Stimulated activated CD8-positive, alpha-beta memory T cell treated with anti-CD3 and anti-CD28 coated beads, Interleukin-15, amount 100 ng/mL, for 48 hours (primary cell): ENCODE measurements at places on chromosomes 4 and X.

DNA sequence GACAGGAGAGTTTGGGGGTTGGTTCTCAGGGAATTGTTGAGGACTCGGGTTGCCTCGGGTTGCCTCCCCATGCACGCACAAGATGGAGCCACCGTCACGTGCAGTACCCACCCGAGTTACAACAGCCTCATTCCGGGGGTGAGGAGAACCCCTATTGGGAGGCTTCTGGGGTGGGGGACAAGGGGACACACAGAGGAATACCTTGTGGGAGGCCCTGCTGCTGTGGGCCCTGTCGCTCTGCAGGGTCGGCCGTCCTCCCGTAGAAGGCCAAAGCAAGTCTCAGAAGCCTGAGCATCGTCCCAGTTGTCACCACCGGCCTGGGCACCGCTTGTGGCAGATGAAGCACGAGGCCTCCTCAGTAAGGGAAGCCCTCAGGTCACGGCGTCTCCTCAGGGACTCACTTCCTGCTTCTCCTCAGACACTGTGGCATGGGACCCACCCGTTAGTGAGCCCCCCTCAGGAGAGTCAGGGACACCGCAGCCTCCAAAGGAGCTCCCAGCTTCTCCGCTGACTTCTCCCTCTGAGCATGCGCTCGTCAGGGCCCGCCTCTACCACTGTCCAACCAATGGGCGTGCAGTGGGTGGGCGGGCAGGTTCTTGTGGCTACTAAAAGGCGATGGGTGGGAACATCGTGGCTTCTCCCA, at the start of gene CT55:
CT55 (minus strand) TSS at position 522 of the 643 bp plus-strand sequence; CDS start at position 295, 227 bp downstream.
- DNase-seq, result no peak

DNA sequence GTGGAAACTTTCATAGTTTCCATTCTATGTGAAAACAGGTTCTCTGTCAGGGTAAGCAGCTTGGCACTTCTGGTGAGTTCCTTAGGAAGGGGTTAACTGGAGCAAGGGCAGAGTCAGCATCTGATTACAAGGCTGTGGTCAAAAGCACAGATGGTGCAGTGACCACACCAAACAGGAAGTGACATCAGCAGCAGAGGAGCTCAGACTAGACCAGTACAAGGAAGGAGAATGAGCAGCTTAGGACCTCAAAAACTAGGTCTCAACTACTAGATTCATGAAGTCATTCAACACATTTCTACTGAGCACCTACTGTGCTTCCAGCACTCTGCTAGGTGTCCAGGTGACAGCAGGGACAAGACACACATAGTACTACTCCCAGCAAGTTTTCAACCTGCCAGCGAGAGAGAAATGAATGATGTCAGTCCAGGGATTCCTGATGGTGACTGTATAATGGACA, 130.2 kb downstream of the AMELX start:
- no peak for DNase-seq

GRCh38 chrX:46849933-46850332, 13.1 kb downstream of the RP2 start:
- no peak for DNase-seq

DNA sequence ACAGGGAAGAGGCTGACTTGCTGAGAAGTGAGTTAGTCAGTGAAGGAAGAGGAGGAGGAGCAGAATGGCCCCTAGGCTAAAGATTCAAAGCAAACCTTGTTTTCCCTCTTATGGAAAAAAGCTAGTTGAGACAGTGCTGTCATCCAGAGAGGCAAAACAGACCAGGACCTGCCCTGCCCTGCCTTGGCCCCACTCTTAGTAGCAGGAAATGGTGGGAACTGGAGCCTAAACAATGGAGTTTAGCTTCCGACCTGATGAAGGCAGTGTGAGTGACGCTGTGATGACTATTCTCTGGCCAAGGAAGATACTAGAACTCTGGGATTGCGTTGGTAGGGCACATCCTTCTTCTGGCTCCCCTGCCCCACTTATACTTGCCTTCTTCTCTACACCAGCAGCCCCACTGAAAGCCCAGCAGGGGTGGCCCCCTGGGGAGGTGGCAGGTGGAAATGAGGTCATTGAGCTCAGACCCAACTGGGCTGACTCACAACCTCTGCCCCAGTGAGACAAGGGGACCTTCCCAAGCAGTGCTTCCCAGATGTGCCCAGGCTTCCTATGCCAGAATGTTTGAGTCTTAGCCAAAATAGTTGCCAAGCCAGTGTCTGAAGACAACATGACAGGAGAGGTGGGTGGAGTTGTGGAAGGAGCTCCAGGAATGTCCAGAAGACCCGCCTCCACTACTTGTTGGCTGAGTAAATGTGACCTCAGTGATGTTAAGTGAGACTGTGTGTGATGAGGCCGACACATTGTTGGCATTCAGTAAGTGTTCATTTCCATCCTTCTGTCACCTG, 38.8 kb downstream of the MSN start:
- DNase-seq, result peak; percentile 56

- DNase-seq, result no peak
Measured at GRCh38 chr4:20831746-20832145, 131.5 kb downstream of the PACRGL start.

DNA sequence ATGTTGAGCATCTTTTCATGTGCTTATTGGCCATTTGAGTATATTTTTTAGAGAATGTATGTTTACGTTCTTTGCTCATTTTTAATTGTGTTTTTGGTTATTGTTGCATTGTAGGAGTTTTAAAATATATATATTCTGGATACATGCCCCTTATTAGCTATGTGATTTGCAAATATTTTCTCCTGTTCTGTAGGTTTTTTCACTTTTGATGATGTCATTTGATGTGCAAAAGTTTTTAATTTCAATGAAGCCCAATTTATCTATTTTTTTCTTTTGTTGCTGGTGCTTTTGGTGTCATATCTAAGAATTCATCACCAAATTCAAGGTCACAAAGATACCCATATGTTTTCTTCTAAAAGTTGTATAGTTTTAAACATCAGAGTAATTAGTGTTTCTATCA, 6.8 kb downstream of the ARMCX5 start:
- no peak for DNase-seq

- DNase-seq, result no peak
Measured at GRCh38 chr4:179927473-179927872, 2315.7 kb upstream of the TENM3 start.

DNA sequence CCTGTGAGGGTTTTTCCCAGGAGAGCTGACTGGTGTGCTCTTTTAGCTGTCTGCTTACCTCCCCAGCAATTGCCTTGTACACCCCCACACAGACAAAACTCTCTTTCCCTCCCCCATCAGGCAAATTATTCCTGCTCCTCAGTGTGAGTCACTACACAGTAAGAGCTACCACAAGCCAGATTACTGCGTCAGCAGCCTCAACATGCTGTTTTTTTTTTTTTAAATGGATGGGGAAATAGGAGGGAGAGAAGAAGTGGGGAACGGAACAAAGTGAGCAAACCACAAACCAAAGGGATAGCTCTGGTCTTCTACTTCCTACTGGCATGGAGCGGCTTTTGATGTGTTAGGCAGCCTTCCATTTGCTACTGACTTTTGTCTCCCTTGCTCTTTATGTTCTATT, 107.5 kb upstream of the ACSL4 start:
- DNase-seq, result peak; percentile 13

DNA sequence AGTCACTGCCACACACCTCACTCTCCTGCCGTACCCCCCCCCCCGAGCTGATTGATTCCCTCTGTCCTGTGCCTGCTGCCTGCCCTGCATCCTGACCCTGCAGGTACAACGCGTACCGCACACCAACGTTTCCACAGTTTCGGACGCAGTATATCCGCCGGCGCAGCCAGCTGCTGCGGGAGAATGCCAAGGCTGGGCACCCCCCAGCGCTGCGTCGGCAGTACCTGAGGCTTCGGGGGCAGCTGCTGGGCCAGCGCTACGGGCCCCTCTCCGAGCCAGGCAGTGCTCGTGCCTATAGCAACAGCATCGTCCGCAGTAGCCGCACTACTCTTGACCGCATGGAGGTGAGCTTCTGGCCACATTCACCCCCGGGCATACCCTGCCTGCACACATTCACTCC, 1.3 kb downstream of the WDR13 start:
- no peak for DNase-seq

GRCh38 chr4:88350786-88351185, 27.9 kb upstream of the HERC6 start:
- DNase-seq, result no peak

DNA sequence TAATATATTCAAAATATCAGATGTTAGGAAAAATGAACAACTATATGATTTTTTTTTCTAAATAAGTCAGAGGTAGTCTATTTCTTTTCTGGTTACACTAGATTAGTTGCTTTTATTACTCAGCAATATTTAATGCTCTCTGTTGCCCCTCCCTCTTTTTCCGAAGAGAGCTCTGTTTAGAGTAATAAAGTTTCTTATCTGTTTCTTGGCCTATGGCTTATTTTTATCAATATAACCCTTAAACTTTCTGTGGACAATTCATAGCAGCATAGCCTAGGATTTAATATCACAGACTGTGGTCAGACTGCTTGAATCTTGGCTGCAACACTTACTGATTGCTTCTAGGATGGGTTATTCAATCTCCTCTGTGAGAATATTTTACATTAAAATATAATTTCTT, 2315.4 kb upstream of the AGA start:
- no peak for DNase-seq

GRCh38 chr4:145451895-145452294, 29.8 kb upstream of the SMAD1 start:
- no peak for DNase-seq

DNA sequence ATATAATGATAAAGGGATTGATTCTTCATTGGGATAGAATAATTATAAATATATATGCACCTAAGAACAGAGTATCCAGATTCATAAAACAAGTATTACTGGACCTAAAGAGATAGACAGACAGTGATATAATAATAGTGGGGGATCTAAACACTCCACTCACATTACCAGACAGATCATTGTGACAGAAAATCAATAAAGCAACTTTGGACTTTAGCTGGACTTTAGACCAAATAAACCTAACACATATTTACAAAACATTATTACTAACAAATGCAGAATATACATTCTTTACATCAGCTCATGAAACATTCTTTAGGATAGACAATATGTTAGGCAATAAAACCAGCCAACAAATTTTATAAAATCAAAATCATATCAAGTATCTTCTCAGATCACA, 14.6 kb downstream of the AGTR2 start:
- no peak for DNase-seq

GRCh38 chr4:177283167-177283566, 26.5 kb upstream of the NEIL3 start:
- no peak for DNase-seq

DNA sequence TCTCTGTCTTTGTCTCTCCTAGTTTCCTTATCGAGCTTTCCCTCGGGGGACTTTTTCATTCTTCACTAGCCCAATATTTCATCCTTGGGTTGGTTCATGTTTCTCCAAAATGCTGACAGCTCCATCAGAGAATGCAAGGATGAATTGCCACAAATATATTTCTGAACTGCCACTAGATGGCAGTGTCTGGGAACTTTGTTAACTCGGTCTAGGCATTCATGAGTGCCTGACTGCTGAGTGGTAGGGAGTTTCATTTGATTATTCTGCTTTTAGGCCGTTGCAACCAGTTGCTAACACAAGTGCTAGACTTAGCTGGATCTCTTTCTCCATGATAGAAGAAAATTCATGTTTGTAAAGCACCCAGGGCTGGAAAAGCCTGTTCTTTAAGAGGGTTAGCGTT, 73.5 kb upstream of the RAP2C start:
- DNase-seq, result peak; percentile 1

GRCh38 chrX:48945517-48946348, 11.7 kb downstream of the OTUD5 start:
- DNase-seq, result no peak

- peak; percentile 0 for DNase-seq
Measured at GRCh38 chr4:128916832-128917231, 107.3 kb downstream of the JADE1 start.

- no peak for DNase-seq
Measured at GRCh38 chr4:155657985-155658680, 8.5 kb upstream of the GUCY1A1 start.

DNA sequence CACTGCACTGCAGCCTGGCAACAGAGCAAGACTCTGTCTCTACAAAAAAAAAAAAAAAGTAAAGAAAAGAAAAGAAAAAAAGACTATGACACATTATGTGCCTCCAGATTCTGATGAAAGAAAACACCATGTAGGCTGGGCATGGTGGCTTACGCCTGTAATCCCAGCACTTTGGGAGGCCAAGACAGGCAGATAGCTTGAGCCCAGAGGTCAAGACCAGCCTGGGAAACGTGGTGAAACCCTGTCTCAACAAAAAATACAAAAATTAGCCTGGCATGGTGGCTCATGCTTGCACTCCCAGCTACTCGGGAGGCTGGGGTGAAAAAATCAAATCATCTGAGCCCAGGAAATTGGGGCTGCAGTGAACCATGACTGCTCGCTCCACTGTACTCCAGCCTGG, 19.4 kb downstream of the THOC2 start:
- DNase-seq, result no peak

DNA sequence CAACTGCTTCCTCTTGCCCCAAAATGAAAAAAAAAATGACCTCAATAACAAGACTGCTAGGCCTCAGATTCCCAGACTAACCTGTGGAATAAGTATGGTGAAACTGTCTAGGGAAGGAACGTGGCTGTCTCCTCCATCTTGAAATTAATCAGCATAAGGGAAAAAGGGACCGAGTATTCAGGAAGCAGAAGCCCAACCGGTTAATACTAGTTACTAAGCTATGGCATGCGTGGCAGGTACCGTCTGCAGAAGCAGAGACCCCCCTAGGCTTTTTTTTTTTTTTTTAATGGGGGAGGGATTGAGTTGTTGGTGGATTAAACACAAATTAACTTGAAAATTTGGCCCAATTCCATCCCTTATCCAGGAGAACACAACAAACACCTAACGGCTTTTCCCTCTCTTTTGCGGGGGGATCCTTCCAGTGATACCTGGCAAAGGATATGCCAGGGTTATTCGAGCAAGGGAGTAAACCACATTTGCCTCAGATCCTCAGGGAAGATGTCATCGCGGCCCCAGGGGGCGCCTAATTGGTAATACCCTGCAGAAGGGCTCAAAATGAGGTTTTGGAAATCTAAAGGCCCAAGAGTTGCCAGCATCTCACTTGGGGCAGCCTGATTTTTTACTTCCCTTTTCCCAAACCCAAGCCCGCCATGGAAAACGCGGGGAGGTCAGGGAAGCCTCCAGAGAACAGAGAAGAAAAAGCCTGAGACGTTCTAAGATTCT, 893 bp downstream of the RLIM start:
- no peak for DNase-seq

DNA sequence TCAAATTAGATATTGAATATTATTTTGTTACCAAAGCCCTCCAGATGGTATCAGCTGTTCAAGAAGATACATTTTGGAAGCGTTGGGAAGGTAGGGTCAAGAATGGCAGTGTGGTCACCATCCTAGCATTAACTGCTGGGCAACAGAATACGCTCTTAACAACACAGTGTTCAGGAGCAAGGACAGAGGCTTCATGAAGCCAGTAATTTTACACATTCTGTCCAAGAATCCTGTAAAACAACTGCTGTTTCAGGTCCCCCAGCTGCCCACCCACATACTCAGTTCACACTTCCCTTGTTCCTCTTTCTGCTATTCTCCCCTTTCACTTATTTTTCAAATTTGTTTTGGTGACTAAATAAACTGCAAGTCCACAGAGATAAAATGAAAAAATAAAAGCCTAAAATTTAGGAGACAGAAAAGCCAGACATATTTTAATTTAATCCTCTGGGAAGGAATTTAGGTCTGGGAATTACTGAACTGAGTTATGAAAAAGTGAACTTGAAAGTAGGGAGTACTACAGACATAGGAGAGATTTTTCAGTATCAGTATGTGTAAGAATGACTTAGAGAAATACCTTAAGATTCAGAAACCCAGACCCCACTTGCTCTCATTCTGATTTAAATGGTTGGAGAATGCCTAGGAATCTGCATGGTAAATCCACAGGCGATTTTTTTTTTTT, 406.7 kb downstream of the MAPK10 start:
- DNase-seq, result no peak
